ENCODE measurements at places on chromosomes 11 and 22.

GRCh38 chr11:30605036-30605605 lies 19.0 kb upstream of the MPPED2 start:
- no peak for DNase-seq

DNA sequence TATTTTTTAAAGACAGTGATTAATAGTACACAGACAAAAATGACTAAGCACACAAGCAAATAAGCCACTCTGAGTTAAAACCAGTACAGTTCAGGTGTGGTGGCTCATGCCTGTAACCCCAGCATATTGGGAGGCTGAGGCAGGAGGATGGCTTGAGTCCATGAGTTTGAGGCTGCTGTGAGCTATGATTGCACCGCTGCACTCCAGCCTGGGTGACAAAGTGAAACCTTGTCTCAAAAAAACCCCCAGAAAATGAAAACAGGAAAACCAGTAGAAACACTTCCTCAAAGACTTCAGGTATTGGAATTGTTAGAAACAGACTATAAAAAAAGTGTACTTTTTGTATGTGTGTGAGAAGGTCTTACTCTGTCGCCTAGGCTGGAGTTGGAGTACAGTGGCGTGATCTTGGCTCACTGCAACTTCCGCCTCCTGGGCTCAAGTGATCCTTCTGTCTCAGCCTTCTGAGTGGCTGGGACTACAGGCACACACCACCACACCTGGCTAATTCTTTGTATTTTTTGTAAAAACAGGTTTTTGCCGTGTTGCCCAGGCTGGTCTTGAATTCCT lies 33.0 kb downstream of the PPP6R2 start:
- no peak for DNase-seq

DNA sequence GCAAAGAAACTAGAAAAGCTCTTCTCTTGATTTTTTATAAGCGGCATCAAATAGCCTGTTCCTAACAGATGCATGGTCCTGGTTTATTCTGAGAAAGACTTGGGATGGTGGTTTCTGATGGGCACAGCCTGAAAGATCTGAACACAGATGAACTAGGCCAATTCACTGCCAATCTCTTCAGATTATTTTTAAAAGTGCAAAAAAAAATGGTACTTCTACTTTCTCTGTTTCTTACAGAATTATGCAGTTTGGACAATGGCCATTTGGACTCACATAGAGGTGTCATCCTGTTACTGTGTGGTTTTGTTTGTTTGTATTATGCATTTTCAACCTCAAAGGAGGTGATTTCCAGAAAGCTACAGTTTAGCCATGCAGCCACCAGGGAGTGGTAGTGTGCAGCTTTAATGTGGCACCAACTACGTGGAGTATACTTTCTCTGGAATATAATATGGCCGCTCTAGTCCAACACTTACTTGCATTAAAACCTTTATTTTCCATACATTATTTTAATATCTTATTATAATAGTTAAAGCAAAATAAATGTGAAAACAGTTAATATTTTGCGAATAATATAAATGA lies 469.8 kb upstream of the KIRREL3 start:
- no peak for DNase-seq

DNA sequence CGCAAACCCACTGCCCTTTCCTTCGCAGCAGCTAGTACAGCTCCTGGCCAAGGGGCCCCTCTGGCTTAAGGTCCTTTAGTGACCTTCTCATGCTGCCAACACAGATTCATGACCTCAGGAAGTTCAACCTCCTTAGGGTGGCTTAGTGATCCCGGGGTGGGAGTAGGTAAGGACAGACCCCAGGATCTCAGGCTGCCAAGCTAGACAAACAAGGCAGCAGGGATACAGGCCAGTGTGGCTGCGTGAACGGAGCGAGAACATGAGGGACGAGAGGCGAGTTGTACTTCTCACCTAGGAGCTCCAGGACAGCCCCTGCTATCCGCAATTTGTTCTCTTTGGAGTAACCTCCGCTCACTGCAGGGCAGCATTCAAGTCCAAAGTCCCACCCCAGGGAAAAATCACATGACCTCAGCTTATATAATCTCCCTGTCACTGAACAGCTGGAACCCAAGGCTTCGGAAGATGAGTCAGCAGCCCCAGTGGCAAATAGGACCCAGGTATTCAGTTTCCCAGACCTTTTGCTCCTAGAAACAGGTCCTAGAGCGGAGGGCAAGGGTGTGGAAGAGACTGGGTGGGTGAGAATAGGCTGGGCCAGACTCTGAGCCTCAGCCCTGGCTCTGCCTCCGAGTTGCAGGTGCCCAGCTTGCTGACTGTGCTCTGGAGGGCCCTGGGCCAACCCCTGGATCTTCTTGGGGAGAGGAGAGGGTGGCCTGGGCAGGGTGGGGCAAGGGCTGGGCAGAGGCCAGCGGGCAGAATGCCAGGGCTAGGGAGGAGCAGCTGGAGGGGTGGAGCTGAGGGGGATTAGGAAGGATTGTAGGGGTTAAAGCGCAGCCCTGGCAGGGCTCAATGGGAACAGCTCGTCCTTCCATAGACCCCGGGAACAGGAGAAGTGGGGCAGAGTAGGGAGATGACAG lies 13.1 kb downstream of the USP2 start:
- DNase-seq, result peak; percentile 69

DNA sequence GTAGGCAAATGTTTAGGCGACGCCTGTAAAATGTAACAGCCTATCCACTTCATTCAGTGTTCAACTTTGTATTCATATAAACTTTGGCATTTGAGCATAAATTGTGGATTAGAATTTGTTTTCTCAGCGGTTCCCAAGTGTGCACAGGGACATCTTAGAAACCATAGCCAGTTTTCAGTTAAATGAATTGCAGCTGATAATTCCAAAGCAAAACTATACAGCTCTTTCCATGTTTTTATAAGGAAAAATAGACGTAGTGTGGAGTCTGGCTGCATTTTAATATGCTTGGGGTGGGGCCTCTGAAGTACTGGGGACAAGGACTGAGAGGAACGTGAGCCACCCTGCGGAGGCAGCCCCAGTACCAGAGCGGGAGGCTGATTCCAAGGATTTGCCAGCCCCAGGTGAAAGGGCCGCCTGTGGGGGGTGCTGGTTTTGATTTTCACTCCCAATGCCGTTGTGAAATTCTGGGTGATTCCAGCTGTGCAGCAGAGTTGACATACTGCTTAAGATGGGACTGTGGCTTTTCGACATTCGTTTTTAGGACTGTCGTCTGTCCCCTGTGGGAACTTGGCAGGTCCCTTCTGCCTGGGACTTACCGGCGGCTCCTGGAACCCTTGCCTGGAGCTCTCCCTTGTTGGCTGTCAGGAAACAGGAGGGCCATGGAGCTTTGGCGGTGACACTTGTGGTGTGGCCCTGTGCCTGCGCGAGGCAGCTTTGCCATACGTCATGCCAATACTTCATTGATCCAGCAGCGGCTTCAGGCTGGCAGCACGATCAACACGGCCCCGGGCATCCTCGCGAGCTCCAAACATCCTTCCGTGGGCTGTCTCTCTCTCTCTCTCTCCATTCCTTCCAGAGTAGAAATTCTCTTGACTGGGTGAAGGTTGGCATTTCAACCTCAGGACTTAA lies 370.9 kb downstream of the TBC1D22A start:
- no peak for DNase-seq

- peak; percentile 24 for DNase-seq
Observed at GRCh38 chr11:115298300-115299012, 205.8 kb downstream of the CADM1 start.

- no peak for DNase-seq
Observed at GRCh38 chr22:24099071-24099470, 82.2 kb upstream of the SUSD2 start.

- peak; percentile 6 for DNase-seq
Observed at GRCh38 chr11:70712471-70712870, 314.1 kb downstream of the CTTN start.

DNA sequence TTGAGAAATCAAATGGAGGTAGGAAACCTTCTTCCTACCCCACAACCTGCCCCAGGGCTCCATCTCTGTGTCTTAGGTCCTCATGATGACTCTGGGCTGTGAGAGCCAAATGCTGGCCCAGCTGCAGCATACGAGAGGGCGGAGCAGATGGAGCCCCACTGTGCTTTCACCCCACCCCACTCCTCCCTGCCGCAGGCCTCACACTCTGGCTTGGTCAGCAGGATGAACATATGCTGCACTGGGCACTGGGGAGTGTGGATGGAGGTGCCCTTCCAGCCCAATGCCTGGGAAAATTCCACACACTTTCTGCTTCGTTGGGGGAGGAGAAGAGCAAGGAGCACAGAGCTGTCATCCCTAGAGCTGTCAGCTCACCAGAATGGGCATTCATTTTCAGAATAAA lies 271.6 kb upstream of the CADM1 start:
- DNase-seq, result no peak

GRCh38 chr11:130827451-130828377 lies 88.6 kb downstream of the SNX19 start:
- peak; percentile 64 for DNase-seq

- no peak for DNase-seq
Observed at GRCh38 chr22:48415520-48415919, 1412.2 kb downstream of the BRD1 start.

DNA sequence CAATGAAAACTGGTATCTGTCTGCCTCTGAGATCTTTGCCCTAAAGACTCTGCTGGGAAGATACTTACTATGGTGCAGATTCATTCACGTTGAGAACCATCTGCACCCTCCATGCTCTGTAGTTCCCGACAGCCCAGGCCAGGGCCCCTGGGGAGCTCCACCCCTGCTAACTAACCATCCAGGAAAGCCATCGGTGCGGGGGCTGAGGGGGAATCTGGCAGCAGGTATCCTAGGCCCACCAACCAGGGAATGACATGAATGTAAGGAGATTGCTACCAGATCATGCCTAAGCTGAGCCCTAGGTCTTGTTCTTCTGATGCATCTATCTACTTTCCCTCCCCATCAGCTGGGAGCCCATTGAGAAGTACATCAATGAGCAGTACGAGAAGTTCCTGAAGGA lies 11.3 kb upstream of the WBP2NL start:
- DNase-seq, result no peak

GRCh38 chr11:25317216-25317615 lies 820.4 kb downstream of the LUZP2 start:
- no peak for DNase-seq

GRCh38 chr11:1459219-1459575 lies 27.4 kb downstream of the MOB2 start:
- DNase-seq, result no peak

DNA sequence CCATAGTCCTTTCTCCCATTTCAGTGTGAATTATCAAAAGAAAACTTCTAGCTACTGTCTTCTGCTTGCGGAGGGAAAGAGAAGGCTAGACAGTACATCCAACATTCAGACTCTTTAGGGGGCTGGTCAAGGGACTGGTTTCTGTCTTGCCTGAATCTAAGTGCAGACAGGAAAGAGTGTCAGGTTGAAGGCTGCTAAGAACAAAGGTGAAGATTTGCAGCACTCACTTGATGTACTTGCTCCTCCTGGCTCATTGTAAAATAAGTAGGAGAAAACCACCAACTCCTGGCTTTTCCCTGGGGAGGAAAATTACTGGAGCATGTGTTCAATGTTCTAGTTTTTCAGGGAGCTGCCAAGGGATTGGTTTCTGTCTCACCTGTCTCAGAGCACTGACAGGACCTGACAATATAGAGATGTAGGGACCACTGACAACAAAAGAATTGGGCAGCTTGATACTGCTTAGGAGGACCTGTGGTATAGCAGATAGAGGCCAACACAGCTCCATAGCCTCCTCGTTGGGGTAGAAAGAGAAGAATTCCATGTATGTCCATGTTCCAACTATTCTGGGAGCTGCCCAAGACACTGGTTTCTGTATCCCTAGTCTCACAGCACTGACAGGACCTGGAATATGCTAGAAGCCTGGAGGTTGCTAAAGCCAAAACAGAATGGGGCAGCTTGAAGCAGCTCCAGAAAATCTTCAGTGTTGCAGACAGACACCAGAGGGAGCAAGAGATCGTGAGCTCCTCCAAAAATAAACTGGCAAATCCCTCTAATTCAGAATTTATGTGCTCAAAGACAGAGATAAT lies 39.7 kb upstream of the MMP12 start:
- no peak for DNase-seq

DNA sequence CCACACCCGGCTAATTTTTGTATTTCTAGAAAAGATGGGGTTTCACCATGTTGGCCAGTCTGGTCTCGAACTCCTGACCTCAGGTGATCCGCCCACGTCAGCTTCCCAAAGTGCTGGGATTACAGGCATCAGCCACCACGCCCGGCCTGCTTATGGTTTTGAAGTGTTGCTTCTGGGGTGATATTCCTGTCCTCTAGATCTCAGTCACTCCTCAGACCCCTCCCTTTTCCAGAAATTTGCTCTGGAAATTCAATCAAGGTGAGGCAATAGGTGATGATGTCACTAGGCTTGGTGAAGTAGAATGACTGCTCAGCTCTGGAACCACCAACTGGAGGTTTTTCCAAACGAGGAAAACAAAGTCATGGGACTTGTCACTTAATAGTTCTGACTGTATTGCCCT lies 36.6 kb upstream of the CREB3L1 start:
- no peak for DNase-seq

DNA sequence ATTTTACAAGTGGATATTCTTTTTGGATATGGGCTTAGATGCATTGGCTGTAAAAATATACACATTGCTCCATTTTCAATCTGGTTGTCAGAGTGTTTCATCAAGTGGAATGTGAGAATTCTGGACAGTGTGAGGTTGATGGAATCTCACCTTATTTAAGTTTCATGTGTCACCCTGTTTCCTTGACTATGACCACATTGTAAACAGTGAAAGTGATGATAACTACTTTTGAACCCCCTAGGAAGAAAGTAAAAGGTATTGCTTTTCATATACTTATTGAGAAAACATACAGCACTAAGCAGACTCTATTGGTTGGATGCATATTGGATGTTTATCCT lies 490.5 kb upstream of the RAG2 start:
- no peak for DNase-seq

DNA sequence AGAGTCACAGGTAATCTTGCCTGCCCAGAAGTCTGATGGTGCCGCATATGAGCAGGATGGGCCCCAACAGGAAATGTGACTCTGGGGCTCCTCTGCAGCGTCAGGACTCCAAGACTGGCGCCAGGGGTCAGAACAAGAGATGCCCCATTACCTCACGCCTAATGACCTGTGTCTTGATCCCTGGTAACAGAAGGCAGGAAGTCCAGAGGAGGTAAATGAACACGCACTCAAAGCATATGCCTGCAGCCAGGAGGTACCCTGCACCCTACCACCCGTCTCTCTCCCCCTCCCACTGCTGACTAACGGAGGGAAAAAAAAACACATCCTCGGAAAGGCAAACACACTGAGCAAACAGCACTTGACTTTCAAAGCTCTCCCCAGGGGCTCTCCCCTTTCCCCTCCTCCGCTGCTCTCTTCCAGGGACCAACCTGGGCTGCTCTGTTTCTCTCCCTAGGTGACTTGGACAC lies 37.3 kb downstream of the ABCC8 start:
- no peak for DNase-seq

GRCh38 chr11:279966-280705 lies 1.9 kb downstream of the NLRP6 start:
- peak; percentile 5 for DNase-seq

GRCh38 chr11:60840470-60841430 lies 1.2 kb upstream of the CCDC86 start:
- DNase-seq, result peak; percentile 79

- no peak for DNase-seq
Observed at GRCh38 chr11:29312812-29313211, 704.0 kb downstream of the KCNA4 start.
